Stimulated activated CD4-positive, alpha-beta T cell treated with anti-CD3 and anti-CD28 coated beads, Interleukin-12 subunit alpha, Interleukin-12 subunit beta, amount 100 ng/mL, for 24 hours (primary cell): ENCODE measurements at places on chromosomes 7 and 10.

- DNase-seq, result no peak
These were observed 21.6 kb downstream of the TES start for GRCh38 chr7:116231949-116232348.

GRCh38 chr7:82335927-82336326 is 107.7 kb downstream of the CACNA2D1 start:
- no peak for DNase-seq

DNA sequence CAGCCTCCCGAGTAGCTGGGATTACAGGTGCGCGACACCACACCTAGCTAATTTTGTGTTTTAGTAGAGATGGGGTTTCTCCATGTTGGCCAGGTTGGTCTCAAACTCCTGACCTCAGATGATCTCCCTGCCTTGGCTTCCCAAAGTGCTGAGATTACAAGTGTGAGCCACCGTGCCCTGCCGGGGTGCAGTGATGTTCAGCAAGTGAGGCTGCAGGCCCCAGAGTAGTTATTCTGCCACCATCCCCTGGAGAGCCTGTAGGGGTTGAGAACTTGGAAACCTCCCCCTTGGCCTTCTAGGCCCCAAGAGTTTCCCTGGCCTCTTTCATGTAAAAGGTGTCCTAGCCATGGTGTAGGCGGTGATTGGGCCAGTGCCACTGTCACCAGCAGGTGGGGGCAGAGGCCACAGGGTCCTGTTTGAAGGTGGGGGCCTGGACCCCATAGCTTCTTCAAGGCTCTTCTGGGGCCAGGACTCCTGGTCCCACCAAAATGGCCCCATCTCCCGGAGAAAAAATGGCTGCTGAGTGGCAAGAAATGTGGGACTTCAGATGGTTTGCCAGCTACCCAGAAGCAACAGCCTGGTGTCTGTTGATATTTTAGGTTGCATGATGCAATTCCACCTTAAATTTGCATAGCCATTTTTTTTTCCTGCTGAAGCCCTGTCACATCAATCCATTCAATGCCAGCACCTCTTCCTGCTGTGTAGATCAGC is 25.5 kb upstream of the INMT start:
- DNase-seq, result no peak

GRCh38 chr7:73602721-73603651 is 21.3 kb downstream of the MLXIPL start:
- DNase-seq, result no peak

GRCh38 chr7:38855867-38856266 is 53.1 kb downstream of the VPS41 start:
- DNase-seq, result no peak

DNA sequence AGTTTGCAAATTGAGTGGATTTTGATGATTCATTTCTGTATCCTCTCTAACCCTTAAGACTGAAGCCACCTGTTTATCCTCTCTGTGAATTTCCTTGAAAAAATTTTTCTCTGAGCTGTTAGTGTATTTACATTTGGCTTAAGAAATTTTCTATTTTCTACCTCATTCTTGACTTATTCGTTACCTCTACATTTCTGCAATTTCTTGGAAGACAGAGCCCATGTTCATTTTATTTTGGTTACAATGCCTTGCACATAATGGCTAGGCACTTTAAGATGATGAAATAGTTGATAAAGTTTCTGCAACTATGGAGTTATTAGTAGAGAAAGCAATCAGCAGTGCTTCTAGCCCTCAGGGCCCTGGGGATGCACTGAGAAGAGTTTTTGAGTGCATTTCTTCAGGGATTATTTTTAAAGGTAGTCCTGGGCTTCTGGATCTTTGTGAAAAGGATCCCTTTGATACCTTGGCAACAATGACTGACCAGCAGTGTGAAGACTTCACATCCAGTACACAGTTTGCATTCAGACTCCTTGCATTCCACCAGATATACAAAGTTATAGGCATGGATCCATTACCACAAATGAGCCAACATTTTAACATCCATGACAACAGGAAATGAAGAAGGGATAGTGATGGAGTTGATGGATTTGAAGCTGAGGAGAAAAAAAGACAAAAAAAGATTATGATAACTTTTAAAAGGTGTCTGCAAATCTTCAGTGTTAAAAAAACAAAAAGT is 68.2 kb downstream of the CH25H start:
- DNase-seq, result no peak

DNA sequence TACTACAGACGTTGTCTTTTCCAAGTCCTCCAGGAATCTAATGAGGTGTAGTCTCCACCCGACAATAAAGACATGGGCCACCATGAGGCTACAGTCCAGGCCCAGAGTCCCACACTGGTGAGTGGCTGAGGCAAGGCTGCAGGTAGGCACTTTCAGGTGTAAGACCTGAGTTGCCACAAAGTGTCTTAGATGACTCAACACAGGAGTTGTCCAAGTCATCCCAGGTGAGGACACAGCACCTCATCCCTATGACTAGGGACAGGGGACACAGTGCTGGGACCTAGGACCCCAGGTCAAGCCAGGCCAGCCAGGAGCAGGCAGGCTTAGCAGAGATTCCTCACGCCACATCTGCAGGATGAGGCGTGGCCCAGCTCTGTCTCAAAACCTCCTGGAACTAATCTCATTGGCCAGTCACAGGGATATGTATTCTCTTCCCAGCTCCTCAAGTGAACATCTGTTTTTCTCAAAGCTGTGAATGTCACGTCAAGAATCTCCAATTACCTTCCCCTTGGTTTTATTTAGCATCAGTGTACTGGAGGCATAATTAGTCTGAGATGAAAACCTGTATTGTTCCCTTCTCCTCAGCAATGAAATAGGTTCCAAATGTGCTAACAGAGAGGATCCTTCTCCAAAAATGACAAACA is 254.6 kb downstream of the GRID1 start:
- no peak for DNase-seq

DNA sequence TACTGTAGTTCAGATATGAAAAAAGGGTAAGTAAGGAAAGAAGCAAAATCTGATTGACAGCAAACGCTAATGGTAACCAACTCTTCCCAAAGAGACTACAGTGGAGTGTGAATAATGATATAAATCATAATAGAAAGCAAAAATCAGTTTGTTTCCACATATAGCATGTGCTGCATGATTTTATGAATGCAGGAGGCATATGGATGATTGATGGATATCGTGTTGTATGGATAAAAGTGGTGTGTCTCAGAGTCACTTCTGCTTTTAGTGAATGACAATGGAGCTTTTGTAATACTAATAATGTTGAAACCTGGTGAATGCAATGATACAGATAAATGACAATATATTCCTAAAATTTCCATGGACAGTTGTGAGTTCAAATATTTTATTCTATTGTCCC is 36.6 kb upstream of the PALS2 start:
- DNase-seq, result no peak

DNA sequence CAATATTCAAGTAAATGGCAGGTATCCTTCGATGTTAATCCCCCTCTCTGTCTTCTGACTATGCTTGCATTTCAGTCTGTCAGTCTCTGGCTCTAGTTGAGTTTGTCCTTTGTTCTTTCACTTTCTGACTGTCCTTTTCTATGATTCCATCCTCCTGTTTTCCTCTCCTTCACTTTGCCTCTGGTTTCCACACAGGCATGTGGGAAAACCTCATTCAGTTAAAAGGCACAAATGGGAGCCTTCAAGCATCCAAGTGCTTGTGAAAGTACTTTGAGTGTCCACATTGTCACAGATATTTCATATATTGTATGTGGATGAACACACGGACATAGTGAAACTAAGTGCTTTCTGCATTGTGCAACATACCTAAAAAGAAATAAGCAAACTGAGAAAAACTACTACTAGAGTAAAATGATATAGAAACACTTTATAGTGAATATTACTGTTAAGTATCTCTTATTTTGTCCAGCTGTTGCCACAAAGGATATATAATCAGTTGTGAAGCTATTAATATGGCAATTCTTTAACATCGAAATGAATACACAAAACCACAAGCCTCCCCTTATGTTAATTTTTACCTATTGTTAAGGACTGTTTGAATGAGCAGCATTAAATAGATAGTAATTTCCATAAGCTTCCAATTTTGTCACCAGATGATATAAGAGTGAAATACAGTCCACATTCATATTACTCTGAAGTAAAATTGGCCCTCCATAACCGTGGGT is 71.7 kb downstream of the NRBF2 start:
- DNase-seq, result no peak

DNA sequence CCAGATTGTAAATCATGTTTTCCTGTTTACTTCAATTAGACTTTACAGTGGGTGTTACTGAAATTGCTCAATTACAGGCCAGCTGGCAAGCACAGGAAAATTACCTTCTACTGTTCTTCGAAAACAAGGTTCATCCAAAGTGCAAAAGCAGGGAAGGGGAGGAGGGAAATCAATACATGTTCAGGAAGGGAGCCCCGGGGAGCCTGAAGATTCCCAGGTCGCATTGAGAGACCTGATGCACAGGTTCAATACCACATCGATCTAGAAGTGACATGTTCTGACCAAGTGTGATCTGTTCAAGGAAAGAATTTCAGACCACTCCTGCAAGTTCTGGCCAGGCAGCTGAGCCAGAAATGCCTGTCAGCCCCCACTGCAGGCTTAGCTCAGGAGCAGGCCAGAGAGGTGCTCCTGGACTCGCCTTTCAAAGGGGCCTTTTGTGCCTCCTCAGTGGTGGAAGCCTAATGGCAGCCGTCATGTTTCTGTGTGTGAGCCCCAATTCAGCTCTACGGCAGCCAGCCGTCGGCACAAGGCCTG is 35.9 kb downstream of the FAM53B start:
- DNase-seq, result no peak

- no peak for DNase-seq
These were observed 433.9 kb upstream of the ZMIZ1 start for GRCh38 chr10:78634835-78635234.

DNA sequence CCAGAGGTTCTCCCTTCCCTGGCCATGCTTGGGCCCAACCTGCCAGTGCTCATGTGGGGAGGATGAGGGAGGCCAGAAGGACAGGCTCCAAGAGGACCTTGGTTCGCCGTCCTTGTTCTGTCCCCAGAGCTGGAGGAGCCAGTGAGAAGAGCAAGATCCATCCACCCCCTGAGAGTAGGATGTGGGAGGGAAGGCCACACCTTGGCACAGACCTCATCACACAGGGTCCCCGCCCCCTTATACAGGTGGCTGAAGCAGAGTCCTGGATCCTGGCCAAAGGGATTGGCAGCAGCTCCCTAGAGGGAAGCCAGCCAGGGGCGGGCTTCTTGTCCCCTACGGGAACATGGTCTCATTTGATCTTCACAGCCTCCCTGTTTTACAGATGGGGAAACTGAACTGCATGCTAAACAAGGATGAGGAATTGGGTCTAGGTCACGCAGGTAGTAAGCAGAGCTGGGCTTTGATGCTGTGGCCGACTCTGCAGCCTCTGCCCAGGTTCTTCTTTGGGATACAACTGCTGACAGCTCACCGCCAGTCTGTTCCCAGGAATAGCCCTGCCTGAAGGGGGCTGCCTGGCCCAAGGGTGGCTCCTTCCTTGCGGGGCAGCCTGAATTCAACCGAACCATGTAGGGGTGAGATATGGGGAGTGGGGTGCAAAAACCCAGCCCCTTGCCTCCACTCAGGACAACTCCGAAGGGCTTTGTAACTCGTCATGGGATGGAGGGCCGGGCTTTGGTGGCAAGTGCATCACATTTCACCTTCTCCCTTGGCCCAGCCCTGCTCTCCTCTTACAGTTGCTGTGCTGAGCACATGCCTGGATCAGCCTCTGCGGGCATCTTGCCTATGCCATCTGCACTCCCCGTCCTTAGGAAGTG is 62.2 kb upstream of the KDM7A start:
- DNase-seq, result no peak

- no peak for DNase-seq
These were observed 16.1 kb downstream of the PRF1 start for GRCh38 chr10:70586348-70586930.

- no peak for DNase-seq
These were observed 4.2 kb downstream of the NRBF2 start for GRCh38 chr10:63137306-63137705.

DNA sequence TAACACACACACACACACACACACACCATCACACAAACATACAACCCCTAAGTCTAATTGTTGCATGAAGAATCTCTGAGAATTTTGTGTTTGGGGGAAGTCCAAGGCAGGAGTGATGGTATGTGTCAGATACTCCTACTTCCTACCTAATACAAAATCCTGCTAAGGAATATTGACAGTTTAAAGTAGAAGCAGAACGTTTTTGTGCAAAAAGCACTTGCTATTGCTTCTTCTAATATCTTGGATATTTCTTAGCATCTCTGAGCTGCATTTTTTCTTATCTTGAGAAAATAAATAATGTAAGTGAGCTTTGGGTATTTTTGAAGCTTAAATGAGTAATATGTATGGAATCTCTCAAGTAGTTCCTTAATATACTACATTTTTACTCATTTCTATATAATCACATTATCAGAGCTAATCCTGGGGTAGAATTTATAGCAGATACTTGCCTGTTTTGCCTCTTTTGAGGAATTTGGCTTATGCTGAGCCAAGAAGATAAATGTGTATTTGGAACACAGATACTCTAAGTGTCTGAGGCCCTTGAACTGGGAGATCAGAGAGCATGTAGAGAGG is 212.3 kb downstream of the DKK1 start:
- DNase-seq, result no peak

DNA sequence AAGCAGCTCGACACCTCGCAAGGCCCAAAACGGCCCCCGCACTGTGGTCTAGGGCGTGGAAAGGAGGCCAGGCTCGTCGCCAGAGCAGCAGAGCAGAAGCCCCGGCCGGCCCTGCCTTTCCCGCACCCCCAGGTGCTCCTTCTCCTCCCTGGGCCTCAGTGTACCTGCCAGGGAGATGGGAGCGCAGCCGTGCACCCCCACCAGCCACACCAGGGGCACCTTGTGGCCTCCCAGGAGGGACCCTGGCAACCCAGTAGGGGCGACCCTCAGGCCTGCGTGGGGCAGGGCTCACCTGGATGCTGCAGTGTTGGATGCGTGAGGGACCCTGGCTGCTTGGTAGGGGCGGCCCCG is 9.5 kb downstream of the PDGFA start:
- no peak for DNase-seq

- DNase-seq, result no peak
These were observed 57.6 kb upstream of the TARP start for GRCh38 chr7:38330861-38331621.

DNA sequence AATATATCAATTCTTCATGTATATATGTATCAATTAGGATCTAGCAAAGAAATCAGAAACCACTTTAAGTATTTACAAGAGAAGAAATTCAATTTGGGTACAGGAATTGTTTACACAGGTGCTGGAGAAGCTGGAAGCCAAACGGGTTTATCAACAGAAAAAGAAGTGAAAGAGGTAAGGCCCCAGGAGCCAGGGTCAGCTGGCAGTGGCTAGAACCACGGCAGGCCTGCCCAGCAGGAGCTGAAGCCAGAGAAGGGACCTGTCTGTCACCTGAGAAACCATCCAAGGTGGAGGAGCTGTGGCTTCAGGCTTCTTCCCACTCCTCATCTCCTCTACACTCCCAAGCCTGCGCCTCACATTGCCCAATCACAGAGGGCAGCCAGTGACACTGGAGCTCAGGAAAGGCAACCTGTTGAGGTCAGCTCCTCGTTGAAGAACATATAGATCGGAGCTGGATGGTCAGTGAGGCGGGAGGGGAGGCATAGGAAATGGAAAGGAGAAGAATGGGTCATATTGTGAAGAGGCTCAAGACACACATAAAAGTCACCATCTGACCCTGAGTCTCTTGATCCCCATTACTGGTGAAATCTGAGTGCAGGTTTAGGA is 182.6 kb downstream of the REEP3 start:
- DNase-seq, result no peak
